ENCODE measurements at places on chromosomes 6 and 20. TPM values are rescaled to one million over a fixed set of nuclear protein-coding genes. Genes with fewer than 3 reads are reported as not detected.

- no peak for ATAC-seq
These were observed 14.5 kb downstream of the BCL2L1 start for GRCh38 chr20:31707994-31708735.

- ATAC-seq = no peak
These were observed 58.0 kb upstream of the MPC1 start for GRCh38 chr6:166440729-166441128.

GRCh38 chr20:21246161-21246560 is 57.0 kb upstream of the XRN2 start:
- peak; percentile 84 for ATAC-seq

DNA sequence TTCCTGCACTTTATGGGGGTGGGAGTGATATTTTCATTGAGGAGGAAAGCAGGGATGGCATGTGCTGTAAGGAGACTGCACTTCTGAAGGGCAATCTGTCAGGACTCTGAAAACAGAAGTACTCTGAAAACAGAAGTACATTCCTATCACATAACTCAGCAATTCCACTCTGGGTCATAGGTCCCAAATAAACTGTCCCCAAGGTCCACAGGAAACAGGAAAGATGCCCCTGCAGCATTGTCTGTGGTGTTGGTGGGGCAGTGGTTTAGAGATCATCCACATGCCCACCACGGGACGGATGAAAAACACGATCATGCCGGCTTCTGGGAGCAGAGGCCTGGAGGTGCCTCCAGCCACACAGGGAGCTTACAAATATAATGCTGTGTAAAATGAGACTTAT is 150.3 kb downstream of the OTOR start:
- no peak for ATAC-seq

DNA sequence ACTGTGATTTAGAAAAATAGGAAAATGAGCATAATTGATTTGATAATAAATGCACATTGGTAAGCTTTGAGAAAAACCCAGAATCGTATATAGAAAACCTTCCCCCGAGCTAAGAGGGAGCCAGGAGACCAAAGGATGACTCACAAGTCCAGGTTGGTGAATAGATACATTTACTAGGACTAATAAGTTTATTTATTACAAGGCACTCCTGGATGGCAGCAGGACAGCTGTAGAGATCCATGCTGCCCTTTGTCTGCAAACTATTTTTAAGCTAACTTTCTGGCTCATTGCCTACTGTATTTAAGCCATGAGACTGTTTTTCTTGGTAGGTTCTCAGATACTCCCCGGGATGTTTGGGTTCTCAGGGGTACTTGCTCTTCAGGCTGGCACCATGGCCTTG is 13.4 kb downstream of the CASP8AP2 start:
- ATAC-seq = no peak

DNA sequence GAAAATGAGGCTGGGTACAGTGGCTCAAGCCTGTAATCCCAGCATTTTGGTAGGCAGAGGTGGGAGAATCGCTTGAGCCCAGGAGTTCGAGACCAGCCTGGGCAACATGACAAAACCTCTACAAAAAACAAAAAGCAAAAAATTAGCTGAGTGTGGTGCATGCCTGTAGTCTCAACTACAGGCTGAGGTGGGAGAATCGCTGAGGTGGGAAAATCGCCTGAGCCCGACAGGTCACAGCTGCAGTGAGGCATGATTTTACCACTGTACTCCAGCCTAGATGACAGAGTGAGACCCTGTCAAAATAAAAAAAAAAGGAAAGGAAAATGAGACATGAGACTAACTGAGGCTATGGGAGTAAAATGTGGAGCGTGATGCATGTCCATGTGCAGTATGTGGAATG is 88.0 kb upstream of the CD83 start:
- no peak for ATAC-seq

- ATAC-seq = peak; percentile 65
These were observed 81.8 kb downstream of the KIF16B start for GRCh38 chr20:16491294-16491905.

- no peak for ATAC-seq
These were observed 173.4 kb downstream of the PLCB1 start for GRCh38 chr20:8305449-8305978.

- no peak for ATAC-seq
These were observed 126.2 kb upstream of the SSTR4 start for GRCh38 chr20:22908944-22909343.

- no peak for ATAC-seq
These were observed 53.5 kb downstream of the DACT2 start for GRCh38 chr6:168265827-168266815.

- ATAC-seq = no peak
These were observed 24.8 kb downstream of the KCTD20 start for GRCh38 chr6:36467625-36468024.

DNA sequence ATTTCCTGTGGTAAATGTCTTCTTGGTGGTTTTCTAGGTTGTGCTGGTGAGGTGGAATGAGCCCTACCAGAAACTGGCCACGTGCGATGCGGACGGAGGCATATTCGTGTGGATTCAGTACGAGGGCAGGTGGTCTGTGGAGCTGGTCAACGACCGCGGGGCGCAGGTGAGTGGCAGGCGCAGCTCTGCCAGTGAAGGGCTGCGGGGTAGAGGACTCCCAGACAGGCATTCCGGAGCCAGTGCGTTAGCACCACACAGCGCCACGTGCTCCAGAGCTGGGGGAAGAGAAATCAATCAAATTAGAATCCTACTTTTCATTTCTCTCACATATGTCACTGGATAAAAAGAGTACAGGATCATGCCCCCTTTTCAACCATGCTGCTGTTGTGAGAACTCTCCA is 100.8 kb downstream of the TULP4 start:
- ATAC-seq = no peak

DNA sequence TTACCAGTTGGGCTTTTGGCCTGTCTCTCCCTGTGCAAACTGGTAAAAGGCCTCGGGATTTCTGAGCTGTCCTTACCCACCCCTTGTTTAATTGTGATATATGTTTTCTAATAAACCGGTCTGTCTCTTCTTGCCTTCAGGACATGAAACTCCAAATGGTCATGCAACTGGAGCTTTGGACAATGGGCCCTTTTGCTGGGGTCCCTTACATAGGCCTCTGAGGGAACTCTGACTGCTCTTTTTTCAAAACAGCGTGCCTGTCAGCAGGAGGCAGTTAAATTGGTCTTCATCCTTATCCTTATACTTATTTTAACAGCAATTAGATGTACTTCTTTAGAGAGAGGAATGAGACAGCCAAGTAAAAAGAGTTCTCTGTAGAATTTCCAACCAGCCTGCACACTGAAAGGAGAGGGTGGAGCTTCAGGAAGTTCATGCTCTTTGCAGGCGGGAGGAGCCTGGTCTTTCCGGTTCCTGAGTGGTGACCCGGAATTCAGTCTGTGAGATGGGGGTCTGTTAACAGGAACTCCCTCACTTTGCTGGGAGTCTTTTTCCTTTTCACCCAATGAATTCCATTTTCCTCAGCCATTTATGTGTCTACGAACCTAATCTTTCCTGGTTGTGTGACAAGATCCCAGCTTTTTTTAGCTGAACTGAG is 299.6 kb upstream of the GJE1 start:
- no peak for ATAC-seq

DNA sequence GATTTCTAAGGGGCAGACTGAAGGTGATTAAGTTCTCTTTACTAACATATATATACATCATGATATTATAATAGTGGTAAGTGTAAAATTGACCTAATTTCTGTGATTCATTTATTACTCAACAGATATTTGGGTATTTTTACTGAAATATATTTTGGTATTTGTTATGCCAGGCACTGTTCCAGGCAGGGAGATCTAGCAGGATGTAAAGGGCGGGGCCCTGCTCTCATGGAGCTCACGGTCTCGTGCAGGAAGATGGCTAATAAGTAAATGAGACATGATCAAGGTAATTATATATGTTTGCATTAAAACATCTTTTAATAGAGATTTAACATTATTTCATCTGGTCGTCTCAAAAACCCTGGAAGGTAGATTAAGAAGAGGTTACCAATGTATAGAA is 27.7 kb downstream of the FAM50B start:
- ATAC-seq = no peak

DNA sequence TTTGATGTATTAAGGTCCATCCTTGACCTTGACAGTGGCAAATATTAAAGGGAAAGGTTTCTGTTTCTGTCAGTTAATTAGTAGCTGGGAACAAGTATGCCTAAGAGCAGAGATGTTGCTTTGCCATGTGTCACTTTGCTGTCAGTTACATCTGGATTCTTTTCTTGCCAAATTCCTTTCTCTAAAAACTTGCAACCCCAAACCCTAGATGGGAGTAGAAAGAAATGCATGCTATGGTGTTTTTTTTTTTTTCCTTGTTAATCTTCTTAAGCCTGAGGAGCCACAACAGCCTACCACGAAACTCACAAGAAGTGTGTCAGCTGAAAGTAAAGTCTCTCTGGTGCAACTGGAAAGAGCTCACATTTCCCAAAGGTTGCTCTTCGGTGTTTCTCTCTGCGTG is 18.0 kb upstream of the CLDN20 start:
- no peak for ATAC-seq

GRCh38 chr6:27836783-27837624 is 75.2 kb downstream of the OR2B2 start:
- peak; percentile 28 for ATAC-seq

DNA sequence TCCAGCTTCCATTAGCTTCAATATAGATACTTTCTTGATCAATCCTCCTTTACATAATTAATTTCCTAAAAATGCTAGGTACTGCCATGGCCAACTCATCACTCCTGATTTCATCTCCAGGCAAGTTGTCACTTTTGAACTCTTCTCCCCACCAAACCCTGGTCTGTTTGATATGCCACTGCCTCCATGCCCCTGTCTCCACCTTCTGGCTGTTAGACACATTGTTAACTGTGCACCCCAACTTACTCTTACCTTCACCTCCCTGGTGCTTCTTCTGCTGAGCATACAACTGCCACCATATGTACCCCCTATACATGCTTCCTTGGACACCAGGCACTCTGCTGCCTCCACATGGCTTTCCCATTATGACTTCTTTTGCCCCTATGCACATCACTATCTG is 21.9 kb upstream of the AIG1 start:
- ATAC-seq = no peak

DNA sequence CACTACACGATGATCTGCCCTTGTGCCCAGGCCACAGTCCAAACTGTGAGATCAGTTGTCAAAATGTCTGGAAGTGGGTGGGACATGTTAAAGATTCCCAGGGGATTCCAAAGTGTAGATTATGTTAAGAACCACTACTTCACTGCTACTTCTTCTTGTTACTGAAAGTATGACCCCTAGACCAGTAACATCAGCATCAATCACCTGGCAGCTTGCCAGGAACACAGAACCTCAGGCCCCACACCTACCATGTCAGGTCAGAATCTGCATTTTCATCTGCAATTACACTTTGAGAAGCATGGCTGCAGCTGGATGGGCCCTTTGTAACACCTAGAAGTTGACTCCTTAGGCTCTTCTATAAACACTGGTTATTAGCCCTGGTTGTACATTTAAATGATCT is 36.1 kb downstream of the RFPL4B start:
- ATAC-seq = peak; percentile 47

DNA sequence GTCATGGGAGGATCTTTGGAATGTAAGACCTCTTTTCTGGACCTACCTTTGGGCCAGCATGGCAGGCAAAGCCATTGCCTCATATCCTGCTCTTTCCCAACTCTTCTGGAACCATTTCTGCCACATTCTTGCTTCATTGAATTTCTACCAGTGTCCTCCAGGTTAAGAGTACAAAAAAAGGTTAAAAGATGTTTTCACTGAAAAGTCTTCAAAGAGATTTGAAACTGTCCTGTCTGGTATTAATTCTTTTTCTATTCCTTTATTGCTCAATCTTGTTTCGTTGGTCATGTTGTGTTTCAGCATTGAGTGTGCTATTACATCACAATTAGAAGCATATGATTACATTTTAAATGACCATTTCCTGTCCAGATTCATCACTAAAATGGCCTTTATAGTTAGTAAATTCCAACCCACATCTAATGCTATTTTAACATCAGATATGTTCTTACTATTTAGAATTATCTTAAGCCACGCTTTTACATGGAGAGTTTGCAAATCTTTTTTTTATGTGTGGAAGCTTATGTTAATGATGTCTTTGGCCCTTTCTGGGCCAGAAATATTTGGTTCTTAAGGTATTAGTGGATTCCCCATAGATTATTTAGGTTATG is 450.9 kb downstream of the GJA1 start:
- no peak for ATAC-seq

DNA sequence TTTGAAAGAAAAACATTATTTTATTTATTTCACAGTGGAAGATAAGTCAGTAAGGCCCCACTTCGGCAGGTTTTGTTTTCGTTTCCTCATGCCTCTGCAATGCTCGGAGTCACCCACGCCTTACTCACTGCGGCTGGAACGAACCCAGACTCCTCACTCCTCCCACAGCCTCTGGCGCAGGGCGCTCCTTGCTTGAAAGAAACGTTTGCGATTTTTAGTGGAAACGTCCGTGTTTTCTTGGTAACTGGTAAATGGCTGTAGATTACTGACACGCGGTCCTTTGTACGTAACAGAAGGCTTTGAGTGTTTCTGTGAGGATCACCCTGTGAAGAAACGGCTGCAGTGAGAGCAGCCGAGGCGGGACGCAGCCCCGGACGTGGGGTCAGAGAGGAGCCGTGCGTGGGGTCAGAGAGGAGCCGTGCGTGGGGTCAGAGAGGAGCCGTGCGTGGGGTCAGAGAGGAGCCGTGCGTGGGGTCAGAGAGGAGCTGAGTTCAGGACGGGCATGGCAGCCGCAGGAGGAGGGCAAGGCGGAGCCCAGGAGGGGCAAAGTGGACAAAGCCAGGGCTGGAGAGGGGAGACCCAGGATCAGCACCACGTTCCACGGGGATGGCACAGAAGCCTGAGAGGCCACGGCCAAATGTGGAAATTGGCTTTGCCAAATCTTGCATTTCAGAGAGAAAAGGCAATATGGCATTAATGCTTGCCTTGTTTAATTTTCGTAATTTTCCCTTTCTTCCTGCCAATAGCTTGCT is 198.6 kb upstream of the THBS2 start:
- no peak for ATAC-seq

DNA sequence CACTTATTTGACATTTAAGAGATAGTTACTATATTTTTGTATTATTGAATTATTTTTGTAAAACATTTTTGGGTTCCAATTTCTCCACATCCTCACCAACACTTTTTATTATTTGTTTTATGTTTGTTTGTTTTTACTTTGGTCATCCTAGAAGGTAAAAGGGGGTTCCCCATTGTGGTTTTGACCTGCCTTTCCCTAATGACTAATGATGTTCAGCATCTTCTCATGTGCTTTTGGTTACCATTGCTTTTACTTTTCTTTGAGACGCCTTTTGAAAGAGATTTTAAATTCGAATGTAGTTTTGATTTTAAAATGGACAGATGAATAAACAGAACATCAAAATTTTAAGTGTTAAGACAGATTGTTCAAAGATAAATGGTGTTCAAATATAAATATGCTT is 46.9 kb downstream of the AK9 start:
- ATAC-seq = no peak

GRCh38 chr6:143279385-143279784 is 171.1 kb downstream of the ADAT2 start:
- no peak for ATAC-seq

- ATAC-seq = no peak
These were observed 14.0 kb upstream of the HLA-F start for GRCh38 chr6:29709188-29709587.

Gene MRAP2
- 1.8 TPM for total RNA-seq

Gene RFX6
- 0.04 TPM for total RNA-seq

Gene IRF4
- 0.14 TPM for total RNA-seq

Gene COL11A2
- 2.5 TPM for total RNA-seq

Gene HSF2
- 47.5 TPM for total RNA-seq

Gene HLA-DRB1
- 80.7 TPM for total RNA-seq

Gene CABLES2
- 6.4 TPM for total RNA-seq

Gene RNF182
- total RNA-seq = not detected

Gene SLC17A2
- total RNA-seq = 0.15 TPM

Gene SPTLC3
- 7.4 TPM for total RNA-seq

Gene FKBP5
- 9.9 TPM for total RNA-seq

Gene PCIF1
- 59.5 TPM for total RNA-seq

Gene SNAP25
- 0.20 TPM for total RNA-seq

Gene HRH3
- 0.20 TPM for total RNA-seq

Gene C4A
- total RNA-seq = 42.1 TPM
